ENCODE measurements at places on chromosomes 4 and X.

GRCh38 chrX:97898798-97899197, 1015.1 kb downstream of the RPA4 start:
- H3K4me1 ChIP-seq, result no peaks in the 10 kb centered on the region
- H3K27me3 ChIP-seq, result no peaks in the 10 kb centered on the region
- no peak overlapping the region for H3K4me3 ChIP-seq

DNA sequence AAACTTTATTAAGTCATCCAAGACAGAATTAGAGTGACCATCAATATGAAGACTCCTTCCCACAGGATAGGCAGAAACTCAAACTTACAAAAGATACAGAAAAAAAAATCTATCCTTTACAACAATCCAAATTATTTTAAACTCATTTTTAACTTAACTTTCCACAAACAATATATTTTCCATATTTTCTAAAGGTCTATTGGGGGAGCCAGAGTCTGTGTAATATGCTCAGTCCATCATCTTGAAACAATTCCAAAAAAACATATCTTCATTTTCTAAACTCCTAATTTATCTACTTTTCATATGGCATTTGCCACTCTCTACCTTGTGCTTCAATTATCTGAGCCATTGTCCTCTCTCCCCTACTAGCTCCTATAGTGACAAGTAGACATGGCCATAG, 378.1 kb downstream of the PDGFC start:
- no peaks in the 10 kb centered on the region for H3K27me3 ChIP-seq
- H3K4me3 ChIP-seq, result no peak overlapping the region
- no peak overlapping the region for H3K27ac ChIP-seq

- H3K27ac ChIP-seq, result no peak overlapping the region
- no peak for DNase-seq
- H3K27me3 ChIP-seq, result no peaks in the 10 kb centered on the region
- H3K4me1 ChIP-seq, result no peaks in the 10 kb centered on the region
Observed at GRCh38 chr4:68865760-68866159, 50.0 kb downstream of the UGT2B10 start.

GRCh38 chr4:113270520-113271319, 221.3 kb downstream of the ANK2 start:
- no peak overlapping the region for H3K4me3 ChIP-seq
- H3K27ac ChIP-seq, result no peak overlapping the region
- no peaks in the 10 kb centered on the region for H3K36me3 ChIP-seq
- no peaks in the 10 kb centered on the region for H3K4me1 ChIP-seq

DNA sequence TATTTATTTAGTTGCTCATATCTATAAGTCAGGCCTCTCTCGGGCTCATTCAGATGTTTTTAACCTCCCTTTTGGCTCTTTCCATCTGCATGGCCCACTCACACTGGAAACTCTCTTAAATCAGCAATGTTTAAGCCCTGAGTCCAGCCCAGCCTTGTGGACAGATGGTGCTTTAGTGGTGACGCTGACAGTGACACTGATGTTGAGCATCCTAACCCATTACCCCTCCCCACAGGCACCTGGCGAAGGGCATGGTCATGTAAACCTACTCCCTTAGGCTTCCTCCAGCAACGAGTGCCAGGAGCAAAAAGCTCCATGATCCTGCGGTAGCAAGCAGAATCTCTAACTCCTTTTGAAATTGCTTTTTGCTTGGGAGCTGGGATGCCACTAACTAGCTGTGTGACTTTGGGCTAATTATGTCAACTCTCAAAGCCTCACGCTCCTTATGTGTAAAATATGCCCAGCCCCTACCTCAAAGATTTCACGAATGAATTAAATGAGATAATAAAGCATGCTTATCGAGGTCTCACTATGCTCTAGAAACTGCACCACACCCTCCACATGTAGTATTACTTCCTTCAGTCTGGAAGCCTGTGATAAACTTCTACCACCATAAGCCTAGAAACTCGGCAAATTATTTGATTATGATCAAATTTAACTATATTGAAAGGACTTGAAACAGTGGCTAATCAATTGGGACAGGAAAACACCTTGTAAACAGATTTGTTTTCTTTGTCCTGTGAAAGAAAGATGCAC, 569.4 kb downstream of the BCOR start:
- H3K27ac ChIP-seq, result no peak overlapping the region
- DNase-seq, result no peak
- H3K27me3 ChIP-seq, result no peaks in the 10 kb centered on the region
- no peaks in the 10 kb centered on the region for H3K36me3 ChIP-seq
- no peak overlapping the region for H3K4me3 ChIP-seq
- H3K4me1 ChIP-seq, result no peaks in the 10 kb centered on the region

Data from A673 (cell line).